Stimulated activated CD8-positive, alpha-beta memory T cell treated with anti-CD3 and anti-CD28 coated beads, Interleukin-15, amount 100 ng/mL, for 4 hours (primary cell): ENCODE measurements at places on chromosomes 7 and 10.

- DNase-seq, result no peak
Observed at GRCh38 chr10:97861097-97861750, 11.6 kb downstream of the GOLGA7B start.

GRCh38 chr10:20887706-20888555 lies 9.2 kb downstream of the NEBL start:
- DNase-seq, result no peak

- no peak for DNase-seq
Observed at GRCh38 chr10:31401287-31401686, 82.3 kb downstream of the ZEB1 start.

GRCh38 chr7:155667241-155667829 lies 22.9 kb downstream of the RBM33 start:
- no peak for DNase-seq

- no peak for DNase-seq
Observed at GRCh38 chr7:70565721-70566370, 566.1 kb upstream of the GALNT17 start.

GRCh38 chr7:97005183-97006054 lies at the start of gene DLX6:
DLX6 (plus strand) TSS chr7:97005553; CDS start chr7:97005978, 425 bp downstream.
- no peak for DNase-seq

- no peak for DNase-seq
Observed at GRCh38 chr10:5560817-5561703, 36.3 kb downstream of the CALML3 start.

DNA sequence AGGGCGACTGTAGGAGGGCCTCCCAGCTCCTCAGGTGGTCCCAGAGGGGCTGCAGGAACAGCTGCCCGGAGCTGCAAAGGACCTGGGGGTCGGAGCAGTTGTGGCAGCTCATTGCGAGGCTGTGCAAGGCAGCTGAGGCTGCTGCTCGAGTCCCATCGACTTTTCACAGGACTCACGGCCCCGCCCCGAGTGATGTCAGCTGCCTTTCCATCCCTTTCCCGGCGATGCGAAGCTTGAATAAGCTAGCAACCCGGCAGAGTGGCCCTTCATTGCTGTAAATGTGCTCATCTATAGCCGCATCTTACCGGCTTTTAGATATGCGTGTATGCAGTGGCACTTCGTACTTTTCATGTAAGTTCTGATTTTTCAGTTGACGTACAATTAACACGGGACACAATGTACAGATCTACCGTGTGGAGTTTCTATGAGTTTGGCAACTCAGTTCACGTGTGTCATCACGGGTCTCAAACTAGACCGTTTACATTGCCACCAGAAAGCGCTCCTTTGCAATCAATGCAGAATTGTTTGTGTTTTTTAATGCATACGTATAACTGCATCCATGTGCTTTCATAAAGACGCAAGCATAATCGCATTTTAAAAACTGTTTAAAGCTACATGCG lies at the start of gene CH25H:
TSS of gene CH25H (minus strand) at position 137 of the 620 bp plus-strand sequence. CDS start at position 112, 25 bp downstream.
- DNase-seq, result no peak

DNA sequence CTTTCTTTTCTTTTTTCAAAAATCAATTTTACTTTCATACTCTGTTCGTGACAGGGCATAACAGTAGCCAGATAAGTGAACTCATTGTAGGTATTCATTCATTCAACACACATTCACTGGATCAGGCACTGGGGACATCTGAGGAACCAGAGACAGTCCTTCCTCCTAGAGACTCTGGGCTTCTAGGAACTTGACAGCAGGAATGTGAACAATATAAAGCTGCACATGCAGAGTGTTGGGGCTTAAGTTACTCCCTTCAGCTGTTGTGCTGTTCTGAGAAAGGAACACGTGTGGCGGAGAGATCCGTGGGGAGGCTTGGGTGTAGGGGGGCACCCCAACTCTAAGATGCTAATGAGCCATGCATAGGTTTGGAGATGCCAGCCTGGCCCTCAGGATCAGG lies 120.4 kb downstream of the PKD1L1 start:
- no peak for DNase-seq

GRCh38 chr10:61140765-61141392 lies 196.9 kb upstream of the RHOBTB1 start:
- no peak for DNase-seq

GRCh38 chr10:71015674-71016073 lies 127.3 kb upstream of the PCBD1 start:
- no peak for DNase-seq

DNA sequence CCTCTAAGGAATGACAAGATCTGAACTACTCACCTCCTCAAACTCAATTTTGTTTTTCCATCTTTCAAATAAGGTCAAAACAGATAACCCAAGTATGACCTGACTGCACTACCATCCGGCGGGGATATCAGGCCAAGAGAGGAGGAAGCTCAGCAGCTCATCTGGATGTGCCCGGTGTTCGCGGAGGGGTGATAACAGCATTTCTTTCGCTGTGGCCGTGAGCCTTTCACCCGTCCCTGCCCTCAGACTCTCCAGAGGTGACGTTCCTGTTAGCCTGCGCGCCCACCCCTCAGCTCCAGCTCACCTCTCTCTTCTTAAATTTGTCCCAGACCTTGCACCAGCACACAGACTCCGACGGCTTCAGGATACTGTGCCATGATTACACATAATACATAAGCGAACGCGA lies 526 bp downstream of the ZNF248 start:
- no peak for DNase-seq

DNA sequence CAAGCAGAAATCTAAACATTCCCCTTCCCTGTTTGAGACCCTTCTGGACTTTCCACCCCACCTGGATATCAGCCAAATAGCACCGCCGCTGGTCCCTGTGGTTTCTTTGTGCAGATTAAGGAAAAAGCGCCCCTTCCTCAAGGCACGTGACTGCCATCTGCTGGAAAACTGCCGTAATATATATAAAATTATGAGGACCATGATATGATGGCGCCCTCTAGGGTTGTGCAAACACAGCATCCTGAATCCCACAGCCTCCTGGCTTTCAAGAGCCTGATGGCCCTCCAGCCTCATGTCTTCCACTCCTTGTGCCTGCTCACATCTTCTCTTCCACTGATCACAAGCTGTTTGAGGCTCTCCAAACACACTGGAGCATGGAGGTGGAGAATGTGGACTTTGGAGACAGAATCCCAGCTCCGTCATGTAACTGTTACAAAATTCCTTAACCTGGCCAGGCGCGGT lies 121.3 kb downstream of the MYL10 start:
- DNase-seq, result no peak

DNA sequence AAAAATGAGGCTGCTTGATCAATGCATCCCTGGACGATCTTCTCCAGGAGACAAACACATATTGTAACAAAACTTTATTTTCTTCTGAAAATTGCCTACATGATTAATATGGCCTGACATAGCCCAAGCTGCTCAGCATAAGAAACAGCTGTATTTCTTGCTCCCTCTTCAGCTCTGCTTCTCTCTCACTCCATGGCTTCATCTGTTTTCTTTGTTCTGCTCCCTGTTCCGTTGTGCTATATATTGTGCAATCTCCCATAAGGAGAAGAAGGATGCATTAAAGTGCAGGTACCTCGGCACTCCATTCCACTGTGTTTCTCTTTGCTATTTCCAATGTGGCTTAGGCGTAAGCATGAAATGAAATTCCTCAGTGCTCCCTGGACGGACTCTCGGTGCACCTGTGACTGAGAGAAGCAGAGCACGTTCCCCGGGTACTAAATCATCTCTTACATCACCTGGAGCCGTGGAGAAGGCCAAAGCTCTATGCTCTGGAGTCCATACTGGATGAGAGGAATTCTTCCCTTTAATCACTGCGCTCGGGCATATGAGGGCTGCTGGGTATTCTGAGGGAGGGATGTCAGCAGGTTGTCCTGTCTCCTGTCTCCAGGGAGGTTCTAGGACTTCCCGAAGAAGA lies 254.3 kb downstream of the GALNT17 start:
- no peak for DNase-seq

DNA sequence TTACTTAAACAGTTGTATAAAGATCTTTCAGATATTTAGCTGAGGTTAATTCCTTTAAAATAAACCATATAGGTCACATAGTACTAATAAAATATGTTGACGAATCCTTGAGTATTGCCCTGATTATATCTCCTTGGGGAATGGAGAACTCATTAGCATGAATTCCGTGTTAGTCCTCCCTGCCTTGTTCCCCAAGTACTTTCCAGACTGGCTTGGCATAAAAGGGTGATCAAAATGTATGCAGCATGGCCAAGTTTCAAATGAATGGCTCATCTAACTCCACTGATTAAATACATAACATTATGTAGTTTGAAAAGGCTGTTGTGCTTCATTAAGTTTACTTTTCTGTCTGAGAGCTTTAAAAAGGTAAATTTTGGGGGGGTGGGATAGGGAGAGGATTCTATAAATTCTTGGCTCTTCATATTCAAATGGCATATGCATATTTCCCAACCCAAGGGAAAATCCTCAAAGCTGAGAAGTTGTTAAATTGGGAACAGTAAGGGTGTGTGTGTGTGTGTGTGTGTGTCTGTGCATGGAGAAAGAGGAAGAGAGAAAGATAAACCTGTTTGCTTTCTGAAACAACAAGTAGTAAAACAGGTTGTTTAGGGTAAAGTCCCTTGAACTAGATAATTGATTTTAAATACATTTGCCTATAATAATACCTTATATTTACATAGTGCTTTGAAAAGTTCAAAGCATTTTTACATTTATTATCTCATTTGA lies 4.8 kb upstream of the ADD3 start:
- no peak for DNase-seq

GRCh38 chr10:62380016-62380415 lies 5.8 kb downstream of the ZNF365 start:
- no peak for DNase-seq

DNA sequence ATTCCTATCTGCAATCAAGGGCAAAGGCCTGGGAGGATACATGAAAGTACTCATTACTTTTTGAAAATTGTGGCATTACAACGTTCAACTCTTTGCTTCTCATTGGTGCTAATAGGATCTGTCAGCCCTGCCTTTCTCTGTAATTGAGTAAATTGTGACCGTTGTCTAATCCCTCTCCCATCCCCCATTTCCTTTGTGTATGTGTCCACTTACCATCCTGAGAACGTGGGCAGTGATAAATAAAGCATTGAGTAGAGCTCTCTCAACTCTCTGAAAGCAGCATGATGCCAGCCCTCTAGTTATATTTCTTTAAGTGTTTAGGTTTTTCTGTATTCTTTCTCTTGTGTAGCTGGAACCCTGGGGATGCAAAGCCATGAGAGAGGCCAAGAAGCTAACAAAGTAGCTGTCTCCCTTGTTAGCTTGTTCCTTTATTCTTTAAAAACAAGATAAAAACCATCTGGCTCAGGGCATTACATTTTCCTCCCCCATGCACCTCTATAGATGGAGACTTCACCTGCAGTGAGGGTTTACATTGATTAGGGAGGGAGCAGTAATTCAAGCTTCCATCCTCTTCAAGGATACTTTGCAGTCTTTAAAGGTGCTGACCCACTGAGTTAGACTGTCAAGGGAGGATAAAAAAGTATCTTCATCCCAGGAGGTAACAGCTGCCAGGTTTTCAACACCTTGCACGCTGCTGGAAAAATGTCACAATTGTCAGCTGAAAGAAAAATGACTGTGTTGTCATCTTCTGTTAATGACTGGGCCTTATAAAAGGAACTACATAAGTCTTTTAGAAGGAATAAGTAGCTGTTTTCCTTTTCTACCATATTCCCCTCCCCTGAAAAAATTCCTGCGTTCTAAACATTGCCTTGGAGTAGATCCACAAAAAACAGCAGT lies 112.3 kb downstream of the BTRC start:
- DNase-seq, result no peak

DNA sequence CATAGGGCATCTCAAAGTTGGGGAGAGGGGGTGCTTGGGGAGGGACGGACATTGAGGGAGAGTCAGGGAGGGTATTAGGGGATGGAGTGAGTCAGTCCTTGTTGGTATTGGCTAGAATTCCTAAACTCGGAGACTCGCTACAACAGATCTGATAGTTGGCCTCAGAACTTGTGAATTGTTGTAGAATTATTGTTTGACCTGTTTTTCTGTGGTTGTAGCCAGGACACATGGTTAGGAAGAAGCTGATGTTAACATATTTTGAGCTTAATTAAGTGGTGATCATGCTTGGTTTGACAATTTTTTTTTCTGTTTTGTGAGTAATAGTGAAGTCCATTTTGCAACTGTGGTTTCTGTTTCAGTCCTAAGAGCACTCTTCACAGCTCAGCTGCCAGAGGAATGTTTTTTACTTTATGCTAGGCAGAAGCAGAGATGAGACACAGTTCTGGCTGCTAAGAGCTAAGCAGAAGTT lies 1190.3 kb upstream of the C7orf33 start:
- DNase-seq, result no peak

DNA sequence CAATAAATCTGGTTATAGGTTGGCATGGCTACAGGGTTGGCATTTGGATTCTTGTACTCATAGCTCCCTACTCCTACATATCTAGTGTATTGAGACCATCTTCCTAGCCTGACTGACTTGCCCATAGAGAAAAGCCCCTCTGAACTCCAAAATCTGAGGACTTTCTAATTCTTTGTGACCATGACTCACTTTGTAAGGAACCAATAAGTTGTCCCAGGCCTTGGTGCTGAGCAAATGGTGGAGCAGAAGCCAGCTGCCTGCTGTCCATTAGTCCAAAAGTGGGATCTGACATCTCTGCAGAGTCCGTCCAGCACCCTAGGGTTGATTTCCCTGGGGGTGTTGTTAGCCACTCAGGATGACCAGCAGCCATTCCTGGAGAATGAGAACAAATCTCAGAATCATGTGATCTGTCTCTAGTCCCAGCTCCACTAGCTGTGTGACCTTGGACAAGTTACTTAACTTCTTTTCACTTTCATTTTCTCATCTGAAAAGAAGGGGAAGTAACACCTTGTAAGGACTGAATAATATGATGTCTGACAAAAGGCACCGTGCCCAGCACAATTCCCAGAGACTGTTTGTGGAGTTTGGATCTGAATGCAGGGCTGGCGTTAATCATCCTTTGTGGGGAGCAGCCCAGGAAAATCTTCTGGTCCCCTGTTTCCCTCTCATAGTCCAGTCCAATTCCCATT lies 44.1 kb downstream of the MTURN start:
- DNase-seq, result no peak

DNA sequence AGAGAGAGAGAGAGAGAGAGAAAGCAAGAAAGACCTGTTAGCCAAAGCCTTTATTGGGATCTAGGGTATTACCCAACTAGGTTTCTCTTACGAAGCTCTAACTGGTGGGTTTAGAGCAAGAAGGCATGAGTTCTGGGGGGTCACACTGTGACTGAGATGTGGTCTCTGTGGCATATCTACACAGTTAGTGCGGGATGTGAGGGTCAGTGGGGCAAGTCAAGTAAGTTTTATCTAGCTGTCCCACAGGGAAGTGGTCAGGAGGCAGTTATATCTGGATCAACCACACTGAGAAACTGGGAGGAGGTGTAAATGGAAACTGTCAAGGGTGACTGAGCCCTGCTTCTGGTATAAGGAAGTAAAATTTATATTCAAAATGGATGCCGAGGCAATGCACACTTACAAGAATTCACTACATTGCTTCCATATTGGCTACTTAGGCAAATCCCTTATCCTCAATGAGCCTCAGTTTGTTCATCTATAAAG lies 331.6 kb upstream of the HPS1 start:
- DNase-seq, result no peak

- no peak for DNase-seq
Observed at GRCh38 chr7:104225451-104225850, 17.6 kb upstream of the ORC5 start.

- DNase-seq, result no peak
Observed at GRCh38 chr10:63346015-63346441, 119.7 kb downstream of the JMJD1C start.
